ENCODE measurements at places on chromosomes 2 and 18.

GRCh38 chr2:156380117-156380645 is 47.7 kb upstream of the NR4A2 start:
- no peak for DNase-seq

- peak; percentile 64 for DNase-seq
These were observed 48.2 kb upstream of the MAP3K20 start for GRCh38 chr2:173027181-173028128.

- DNase-seq: peak; percentile 12
These were observed 30.6 kb downstream of the HNRNPLL start for GRCh38 chr2:38572167-38572566.

DNA sequence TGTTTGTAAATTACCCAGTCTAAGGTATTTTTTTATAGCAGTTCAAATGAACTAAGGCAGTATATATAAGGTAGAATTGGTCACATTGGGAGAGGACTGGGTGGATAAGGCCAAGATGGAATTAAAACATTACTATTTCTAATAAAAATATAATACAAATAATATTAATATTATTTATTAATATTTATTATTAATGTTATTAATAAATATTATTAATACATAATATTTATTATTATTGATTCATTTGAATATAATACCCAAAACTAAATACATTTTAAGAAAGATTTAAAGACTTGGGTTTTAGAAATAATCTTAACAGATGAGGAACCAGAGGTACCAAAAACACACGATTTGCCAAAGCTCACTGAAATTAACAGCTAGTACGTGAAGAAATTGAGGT is 30.5 kb upstream of the MC2R start:
- DNase-seq: no peak

DNA sequence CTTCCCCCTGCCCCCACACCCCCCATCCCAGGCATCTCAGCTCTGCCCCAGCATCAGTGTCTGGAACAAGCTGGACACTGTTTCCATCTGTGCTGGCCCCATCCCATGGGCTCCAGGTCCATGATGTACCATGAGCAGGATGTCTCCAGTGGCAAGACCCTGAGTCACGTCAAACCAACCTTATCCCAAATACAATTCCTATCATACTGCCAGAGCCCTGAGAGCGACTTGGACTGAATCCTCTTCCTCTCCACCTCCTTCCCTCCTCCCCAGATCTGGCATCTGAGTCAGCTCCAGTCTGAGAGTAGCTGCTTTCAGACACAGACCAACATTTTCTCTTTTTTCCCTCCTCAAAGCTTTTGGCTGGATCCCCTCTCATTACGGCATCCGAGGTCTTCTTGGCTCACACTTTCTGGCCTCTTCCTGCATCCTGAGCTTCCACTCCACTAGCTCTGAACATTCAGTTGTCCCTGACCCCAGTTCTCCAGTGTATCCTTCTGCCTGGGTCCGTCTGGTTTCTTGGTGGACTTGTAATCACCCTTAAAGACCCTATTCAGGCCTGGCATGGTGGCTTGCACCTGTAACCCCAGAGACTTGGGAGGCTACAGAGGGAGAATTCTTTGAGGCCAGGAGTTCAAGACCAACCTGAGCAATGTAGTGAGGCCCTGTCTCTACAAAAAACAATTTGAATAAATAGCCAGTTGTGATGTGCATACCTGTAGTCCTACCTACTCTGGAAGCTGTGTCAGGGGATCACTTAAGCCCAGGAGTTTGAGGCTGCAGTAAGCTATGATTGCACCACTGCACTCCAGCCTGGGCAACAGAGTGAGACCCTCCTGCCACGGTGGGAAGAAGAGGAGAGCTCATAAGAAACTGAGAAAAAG is 68.3 kb downstream of the ACKR3 start:
- DNase-seq: no peak

GRCh38 chr18:28905509-28905908 is 728.6 kb upstream of the CDH2 start:
- no peak for DNase-seq

Measured in stimulated activated CD4-positive, alpha-beta T cell treated with anti-CD3 and anti-CD28 coated beads, Interleukin-12 subunit alpha, Interleukin-12 subunit beta, amount 100 ng/mL, for 4 hours (primary cell).